ENCODE measurements at places on chromosomes 2 and 18.

GRCh38 chr2:56465491-56465890 is 281.7 kb downstream of the CCDC85A start:
- DNase-seq, result no peak

DNA sequence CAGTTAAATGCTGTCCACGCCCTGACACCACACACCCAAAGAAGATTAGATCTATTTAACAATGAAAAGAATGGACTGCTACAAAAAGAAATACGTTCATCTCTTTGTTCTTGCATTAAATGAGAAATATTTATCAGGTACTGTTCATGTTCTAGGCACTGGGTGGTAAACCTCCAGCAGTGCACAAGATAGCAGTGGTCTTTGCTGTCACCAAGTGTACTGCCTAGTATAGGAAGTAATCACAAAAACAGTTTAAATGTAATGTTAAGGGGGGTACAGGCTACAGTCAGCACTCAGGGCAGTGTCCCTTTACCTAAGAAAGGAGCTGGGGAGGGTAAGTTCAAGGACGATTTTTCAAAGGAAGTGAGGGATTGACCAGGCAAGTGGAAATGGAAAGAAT is 443.6 kb downstream of the PARD3B start:
- no peak for DNase-seq

DNA sequence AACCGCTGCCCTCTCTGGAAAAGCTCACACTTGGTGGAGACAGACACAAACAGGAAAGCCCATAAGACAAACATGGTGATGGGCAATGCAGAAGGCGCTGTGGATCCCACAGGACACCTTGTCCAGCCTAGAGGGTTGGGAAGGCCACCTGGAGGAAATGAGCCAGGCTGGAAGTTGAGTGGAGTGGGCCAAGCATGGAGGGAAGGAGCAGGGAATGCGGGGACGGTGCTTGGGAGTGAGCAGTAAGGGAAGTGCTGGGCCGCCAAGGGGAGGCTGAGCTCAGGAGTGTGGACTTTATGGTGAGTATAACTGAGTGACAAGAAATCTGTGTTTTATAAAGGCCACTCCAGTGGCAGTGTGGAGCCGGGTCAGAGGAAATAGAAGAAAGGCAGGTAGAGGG is 2.8 kb upstream of the GRHL1 start:
- no peak for DNase-seq

- DNase-seq, result no peak
Measured at GRCh38 chr2:128639693-128640092, 321.0 kb upstream of the HS6ST1 start.

DNA sequence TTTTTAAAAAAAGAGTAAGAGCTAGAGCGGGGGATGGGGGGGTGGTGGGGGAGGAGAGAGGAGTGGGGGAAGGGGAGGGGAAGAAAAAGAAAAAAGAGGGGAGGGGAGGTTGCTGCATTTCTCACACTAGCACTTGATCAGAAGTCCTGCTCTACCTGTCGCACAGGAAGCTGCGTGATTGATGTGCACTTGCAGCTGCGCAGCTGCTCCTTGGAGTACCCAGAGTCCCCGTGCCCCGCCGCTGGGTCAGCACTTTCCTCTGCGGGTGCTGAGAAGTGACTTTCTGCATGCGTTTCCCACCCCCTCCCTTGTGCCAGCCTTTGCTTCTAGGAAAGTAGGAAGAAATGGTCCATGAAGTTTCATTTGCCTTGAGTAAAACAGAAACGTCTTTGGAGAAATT is 297.3 kb downstream of the ETAA1 start:
- no peak for DNase-seq

DNA sequence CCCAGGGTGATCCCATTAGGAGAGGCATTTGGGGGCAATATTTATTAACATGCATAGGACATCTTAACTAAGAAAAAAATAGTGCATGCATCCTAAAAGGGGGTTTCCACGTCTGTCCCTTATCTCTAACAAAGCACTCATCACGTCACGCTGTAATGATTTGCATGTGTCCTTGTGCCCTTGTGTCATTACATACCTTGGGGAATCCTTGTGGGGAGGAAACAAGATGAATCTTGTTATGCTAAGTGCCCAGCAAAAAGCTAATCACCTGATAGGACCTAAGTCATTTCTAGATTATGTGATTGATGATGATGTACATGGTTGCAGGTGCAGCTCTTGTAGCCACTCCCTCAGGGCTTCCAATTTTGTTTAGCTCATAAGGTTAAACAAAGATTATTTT is 250.9 kb downstream of the FBXO15 start:
- DNase-seq, result no peak

DNA sequence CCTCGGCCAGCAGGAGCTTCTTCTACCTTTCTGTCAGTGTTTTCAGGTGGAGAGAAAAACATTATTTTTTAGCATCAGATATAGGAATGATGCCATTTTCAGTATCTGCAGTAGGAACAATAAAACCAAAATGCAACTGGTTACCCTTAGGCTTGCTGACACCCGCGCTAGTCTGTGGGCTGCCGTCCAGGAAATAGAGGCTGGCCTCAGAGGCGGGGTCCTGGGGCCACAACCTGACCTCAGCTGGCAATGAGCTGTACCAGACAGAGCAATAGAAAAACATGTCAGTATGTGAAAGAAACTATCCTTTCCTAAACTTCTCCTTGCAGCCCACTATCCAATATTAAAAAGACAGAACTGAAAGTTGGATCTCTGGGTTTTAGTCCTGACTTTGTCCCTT is 4.6 kb upstream of the ST6GAL2 start:
- DNase-seq, result no peak

- DNase-seq, result no peak
Measured at GRCh38 chr2:197801033-197801432, 3.4 kb upstream of the PLCL1 start.

DNA sequence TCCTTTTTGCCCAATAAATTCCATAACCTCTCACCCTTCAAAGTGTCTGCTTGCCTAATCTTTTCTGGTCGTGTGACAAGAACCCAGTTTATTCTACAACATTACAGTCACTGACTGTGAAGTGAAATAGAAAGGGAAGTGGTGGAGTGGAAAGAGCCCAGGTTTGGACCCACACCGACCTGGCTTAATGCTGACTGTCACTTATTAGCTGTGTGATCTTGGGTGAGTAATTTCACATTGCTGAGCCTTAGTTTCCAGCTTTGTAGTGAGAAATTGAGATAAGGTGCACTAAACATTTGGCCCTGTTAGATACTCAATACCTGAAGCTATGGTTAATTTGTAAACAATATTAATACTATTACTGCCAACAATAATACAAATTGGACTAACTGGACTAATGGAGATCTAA is 291.1 kb downstream of the AGPS start:
- DNase-seq, result no peak

GRCh38 chr2:166193407-166193806 is 65.6 kb upstream of the SCN1A start:
- no peak for DNase-seq

- no peak for DNase-seq
Measured at GRCh38 chr18:67518566-67518965, 2.0 kb upstream of the DSEL start.

- no peak for DNase-seq
Measured at GRCh38 chr2:99487906-99488305, 1.9 kb downstream of the REV1 start.

DNA sequence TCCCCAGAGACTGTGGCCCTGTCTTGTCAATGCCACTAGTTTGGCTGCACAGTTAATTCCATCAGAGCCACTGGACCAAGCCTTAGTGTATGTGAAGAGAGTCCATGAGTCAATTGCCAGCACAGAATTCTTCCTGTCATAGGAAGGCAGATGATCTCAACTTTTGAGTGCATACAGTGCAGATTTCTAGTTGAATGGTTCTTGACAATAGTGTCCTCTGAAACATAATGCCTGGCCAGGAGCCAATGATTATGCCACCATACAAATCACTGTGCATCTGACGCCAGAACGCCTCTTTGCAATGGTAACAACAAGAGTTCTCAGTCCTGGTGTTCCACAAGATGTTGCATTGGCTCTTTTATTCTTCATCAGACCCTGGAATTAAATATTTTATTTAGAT is 7.1 kb downstream of the NEUROD1 start:
- DNase-seq, result no peak

GRCh38 chr2:232628466-232629128 is 4.8 kb upstream of the EFHD1 start:
- DNase-seq, result no peak

- DNase-seq, result no peak
Measured at GRCh38 chr2:222882484-222882928, 21.7 kb downstream of the ACSL3 start.

DNA sequence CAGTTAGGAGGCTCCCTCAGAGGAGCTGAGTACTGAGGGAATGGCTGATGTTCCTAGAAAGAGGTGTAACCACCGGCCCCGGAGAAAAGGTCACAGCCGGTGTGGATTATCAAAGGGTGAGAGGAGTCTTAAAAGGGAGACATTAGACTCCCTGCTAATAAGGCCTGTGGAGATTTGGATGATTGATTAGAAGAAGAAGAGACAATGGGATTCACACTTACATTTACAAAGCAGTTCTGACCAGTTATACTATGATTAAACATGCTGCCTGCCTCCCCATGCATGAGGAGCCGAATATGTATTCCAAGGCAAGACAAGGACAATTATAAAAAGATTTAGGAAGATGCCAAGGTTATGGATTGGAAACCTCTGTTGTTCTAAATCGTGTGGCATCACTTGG is 302.4 kb downstream of the SLC4A3 start:
- DNase-seq, result no peak

DNA sequence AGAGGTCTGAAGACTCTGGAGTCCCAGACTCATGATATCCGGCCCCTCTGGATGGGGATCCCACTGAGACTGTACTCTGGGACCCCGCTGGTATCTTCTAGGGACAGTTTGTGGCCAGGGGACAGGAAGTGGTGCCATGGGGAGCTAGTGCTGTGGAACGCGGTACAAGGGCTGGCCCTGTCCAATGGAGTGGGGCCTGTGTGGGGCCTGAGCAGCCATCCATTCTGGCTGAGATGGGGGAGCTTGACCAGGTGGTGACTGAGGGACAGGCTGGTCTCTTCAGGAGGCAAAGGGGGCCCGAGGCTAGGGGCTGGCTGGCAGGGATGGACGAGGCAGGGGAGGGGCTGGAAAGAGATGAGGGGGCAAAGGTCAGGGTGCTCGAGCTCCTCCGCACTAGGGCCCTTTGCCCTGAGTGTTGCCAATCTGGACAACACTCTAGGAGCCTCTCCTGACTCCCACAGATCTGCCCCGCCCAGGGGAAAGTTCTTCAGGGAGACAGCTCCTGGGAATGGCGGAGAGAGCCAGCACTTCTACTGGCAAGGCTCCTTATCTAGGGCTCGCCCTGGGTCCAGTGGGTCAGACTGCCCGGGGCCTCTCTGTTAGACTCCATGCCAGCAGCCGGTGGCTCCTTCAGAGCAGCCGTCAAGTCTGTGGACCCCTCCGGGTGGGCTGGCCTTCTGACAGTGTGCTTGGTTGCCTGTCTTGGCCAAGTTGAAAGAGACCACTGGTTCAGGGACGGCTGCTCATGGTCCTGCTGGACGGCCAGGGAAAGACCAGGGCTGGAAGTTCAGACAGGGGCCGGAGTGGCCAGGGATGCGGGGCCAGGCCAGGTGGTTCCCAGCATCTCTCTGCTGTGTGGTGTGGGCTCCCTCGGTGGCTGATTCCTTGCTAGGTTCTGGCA is 12.3 kb downstream of the MALL start:
- no peak for DNase-seq

DNA sequence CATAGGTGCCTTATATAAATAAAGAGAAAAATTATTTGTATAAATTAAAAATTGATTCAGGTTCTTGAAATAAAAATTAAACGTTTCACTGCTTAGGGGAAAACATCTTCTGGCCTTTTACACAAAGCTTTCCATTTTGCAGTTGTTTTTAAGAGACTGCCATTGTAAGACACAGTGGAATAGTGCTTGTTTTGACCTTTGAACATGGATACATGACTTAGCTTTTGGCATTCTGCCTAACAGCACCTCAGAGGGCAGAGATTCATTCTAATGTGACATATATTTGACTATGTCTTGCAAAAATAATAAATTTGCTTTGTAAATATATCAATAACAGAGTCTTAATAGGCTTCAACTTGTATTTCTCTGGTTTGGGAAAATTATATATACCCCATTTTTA is 142.1 kb downstream of the SLC4A10 start:
- no peak for DNase-seq

DNA sequence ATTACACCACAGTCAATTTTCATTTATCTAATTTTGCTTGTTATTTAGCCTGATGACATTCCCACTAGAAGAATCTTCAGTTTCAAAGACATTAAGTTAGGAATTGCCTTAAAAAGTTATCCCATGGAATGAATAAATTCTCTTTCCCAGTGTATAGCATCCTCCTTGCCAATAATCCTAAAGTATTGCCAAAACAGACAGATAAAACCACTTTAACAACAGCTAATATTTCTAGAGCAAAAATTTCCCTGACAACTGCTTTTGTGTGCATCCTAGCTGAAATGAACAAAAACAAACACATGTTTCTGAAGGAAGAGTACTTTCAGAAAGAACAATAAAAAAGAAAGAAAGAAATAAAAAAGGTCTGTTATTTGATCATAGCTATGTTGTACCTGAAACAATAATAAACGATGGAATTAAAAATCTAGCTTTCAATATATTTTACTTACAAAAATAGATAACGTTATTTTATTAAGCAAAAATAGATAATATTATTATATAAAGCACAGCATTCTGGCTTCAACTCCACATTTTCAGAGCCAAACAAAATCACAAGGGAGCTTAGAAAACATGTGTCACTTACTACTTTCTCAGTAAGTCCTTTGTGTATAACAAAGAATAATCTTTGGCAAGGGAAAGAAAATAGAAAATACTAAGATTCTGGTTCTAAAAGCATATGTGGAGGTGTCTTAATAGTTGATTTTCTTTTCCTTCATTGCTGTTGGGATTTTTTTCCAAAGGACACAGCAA is 939.0 kb upstream of the CRIM1 start:
- DNase-seq, result no peak

DNA sequence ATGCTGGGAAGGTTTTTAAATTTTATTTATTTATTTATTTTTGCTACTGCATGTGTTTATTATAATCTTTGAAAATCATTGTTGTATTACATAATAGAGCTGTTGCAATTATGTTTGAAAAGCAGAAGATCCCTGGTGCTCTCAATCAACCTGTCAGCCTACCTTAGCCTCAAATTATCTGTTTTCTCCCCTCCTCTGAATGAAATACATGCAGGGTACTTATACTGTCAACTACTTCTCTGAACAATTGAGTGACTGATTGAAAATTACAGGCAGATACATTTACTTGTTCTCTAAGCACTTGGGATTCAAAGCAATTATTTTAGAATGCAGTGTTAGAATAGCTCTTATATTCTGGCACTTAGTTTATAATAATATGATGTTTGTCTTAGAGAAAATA is 8.1 kb downstream of the KYNU start:
- DNase-seq, result no peak

DNA sequence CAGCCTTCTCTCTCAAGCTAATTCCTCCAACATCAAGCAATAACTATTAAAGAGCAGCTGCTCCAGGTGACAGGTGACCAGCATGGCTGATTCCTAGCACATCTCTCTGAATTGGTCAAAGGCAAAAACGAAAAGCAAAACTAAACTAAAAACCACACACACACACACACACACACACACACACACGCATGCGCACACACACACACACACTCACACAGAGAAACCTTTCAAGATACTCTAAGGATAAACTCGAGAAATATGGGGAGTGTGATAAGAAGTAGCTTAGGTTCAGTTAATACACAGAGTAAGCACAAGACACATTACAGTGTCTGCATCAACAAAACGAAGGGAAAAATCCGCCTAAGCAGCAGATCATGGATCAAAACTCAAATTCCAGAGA is 74.5 kb upstream of the FZD7 start:
- DNase-seq, result no peak

- DNase-seq, result no peak
Measured at GRCh38 chr2:80852079-80852807, 547.7 kb upstream of the LRRTM1 start.

Measured in stimulated activated CD8-positive, alpha-beta memory T cell treated with anti-CD3 and anti-CD28 coated beads, Interleukin-7, amount 100 ng/mL, for 24 hours (primary cell).